ENCODE measurements at places on chromosomes 3 and 15.

DNA sequence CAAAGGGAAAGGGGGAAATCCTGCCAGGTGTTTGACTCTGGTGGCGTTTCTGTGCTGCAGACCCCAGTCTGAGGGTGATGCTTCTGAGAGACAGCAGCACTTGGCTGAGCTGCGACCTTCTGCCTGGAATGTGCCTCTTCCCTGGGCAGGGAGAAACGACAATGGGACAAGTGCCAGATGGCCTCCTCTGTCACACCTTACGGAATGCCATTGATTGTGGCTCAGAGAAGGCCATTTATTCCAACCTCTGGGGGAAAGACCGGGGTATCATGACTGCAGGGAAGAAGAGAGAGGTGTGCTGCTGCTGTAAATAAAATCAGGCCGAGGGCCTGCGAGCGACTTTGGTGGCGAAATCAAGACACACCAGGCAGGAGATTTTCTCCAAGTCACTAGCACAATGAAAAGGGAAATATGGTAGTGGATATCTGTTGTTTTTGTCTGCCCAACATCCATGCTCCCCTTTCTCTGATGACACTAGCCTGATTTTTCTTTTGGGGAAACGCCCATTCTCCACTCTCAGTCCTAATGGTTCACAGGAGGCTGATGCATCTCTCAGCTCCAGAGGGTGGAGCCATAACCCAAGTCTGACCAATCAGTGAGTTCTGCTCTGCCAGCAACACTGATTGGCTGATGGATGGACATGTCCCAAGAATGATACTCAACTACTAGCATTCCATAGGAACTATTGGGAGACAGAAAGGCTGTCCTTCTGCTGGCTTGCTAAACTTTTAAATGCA, 336.1 kb downstream of the FOXP1 start:
- no peak for DNase-seq

GRCh38 chr15:39180030-39180429, 400.8 kb upstream of the THBS1 start:
- no peak for DNase-seq

- no peak for DNase-seq
Measured at GRCh38 chr3:169744366-169745054, 20.4 kb downstream of the TERC start.

DNA sequence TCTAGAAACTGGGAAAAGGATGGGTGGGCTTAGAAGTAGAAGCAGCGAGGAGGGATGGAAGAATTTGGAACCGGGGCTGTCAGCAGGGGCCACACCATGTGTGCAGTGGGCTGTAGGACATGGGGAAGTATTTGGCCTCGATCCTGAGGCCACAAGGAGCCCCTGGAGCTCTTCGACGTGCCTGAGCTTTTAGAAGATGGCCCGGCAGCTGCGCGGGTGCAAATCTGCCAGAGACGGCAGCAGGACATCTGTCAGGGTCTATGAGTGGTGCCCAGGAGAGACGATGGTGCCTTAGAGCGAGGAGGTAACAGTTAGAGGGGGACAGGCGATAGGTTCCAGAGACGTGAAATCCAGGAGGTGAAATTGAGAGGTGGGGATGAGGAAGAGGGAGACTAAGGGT, 321.1 kb downstream of the UACA start:
- DNase-seq = no peak

- DNase-seq = no peak
Measured at GRCh38 chr3:126494204-126494969, 18.7 kb upstream of the ZXDC start.

DNA sequence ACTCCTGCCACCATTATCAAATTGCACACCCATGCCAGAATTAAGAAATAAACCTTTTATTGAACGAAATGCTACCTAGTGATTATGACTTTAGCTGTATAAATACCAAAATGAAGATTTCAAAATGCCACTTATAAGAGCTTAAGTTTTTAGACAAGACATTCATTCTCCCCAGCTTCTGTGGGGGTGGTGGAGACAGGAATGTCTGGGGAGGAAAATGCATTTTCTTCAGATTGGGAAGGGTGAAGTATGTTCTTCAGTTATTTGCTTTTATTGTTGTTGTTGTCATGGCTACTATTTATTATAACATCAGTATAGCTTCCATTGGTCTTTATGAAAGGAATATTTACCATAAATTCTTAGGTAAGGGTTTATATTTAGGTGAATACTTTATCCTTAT, 132.7 kb upstream of the GMNC start:
- DNase-seq = no peak

DNA sequence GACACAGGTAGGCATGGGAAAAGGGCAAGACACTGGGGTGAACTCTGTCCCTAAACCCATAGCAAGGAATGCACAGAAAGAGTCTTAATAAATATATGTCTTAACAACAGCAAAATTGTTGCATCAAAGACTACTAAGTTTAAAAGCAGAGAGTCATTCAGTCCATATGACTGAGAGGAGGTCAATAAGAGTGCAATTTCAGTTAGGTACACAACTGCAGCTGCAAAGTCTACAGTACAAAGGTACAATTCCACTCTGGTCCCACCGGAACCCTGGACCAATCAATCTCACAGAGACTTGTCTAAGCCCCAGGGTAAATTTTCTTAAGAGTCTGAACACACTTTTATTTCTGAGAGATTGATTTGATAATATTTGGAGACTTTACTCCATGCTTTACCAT, 6.9 kb downstream of the CP start:
- no peak for DNase-seq

- no peak for DNase-seq
Measured at GRCh38 chr3:15553749-15554148, 32.2 kb upstream of the COLQ start.

- DNase-seq = no peak
Measured at GRCh38 chr15:39336926-39337325, 244.0 kb upstream of the THBS1 start.

- no peak for DNase-seq
Measured at GRCh38 chr3:57956119-57956832, 51.9 kb upstream of the FLNB start.

Data from stimulated activated naive CD8-positive, alpha-beta T cell treated with anti-CD3 and anti-CD28 coated beads, Interleukin-15, amount 100 ng/mL, for 72 hours (primary cell).